ENCODE measurements at places on chromosomes 1 and 21.

DNA sequence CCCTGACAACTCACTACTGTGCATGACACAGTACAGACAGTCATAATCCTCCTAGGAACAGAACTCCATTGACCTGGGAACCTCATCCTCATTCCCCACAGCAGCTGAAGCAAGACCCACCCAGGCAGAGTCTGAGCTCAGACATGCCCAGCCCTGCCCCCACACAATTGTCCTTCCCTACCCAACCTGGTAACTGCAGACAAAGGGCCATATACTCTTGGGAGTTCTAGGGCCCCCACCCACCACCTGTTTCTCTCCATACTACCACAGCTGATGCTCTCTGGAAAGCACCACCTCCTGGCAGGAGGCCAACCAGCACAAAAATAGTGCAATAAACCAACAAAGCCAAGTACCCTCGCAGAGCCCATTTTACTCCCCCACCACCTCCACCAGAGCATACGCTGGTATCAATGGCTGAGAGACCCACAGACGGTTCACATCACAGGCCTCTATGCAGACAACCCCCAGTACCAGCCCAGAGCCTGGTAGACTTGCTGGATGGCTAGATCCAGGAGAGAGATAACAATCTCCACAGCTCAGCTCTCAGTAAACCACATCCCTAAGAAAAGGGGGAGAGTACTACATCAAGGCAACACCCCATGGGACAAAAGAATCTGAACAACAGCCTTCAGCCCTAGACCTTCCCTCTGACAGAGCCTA is 159.7 kb upstream of the CXADR start:
- DNase-seq, result no peak
- H3K4me1 ChIP-seq, result no peaks in the 10 kb centered on the region
- H3K27me3 ChIP-seq, result no peaks in the 10 kb centered on the region
- no peak overlapping the region for H3K4me3 ChIP-seq
- H3K36me3 ChIP-seq, result no peaks in the 10 kb centered on the region

GRCh38 chr1:62832276-62832675 is 48.3 kb downstream of the ATG4C start:
- no peak for DNase-seq
- H3K27me3 ChIP-seq, result no peaks in the 10 kb centered on the region
- no peak overlapping the region for H3K27ac ChIP-seq
- H3K4me3 ChIP-seq, result no peak overlapping the region

DNA sequence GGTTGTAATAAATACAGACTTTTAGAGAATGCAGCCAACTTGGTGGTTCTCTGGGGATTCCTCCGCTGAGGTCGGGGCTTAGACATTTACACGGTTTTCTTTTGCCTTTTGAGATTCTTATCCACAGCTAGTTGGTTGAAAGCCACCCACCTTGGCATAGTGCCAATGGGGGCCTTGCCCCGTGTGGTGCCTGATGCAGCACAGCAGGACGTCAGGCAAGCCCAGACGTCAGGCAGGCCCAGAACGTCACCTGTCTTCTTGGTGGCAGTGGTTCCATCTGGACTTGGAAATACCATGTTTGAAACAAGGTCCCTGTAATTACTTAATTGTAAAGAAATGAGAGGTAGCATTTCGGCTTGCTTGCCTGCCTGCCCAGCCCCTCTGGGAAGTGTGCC is 78.5 kb downstream of the GALNT2 start:
- DNase-seq, result no peak
- peaks cover 2% of the 10 kb centered on the region for H3K4me1 ChIP-seq
- H3K27ac ChIP-seq, result no peak overlapping the region
- no peak overlapping the region for H3K4me3 ChIP-seq
- H3K36me3 ChIP-seq, result no peaks in the 10 kb centered on the region
- no peaks in the 10 kb centered on the region for H3K27me3 ChIP-seq

GRCh38 chr1:83029916-83030315 is 969.0 kb downstream of the TTLL7 start:
- no peak overlapping the region for H3K4me3 ChIP-seq
- no peak for DNase-seq
- no peaks in the 10 kb centered on the region for H3K27me3 ChIP-seq
- no peak overlapping the region for H3K27ac ChIP-seq
- no peaks in the 10 kb centered on the region for H3K36me3 ChIP-seq

GRCh38 chr1:193827516-193827915 is 641.1 kb upstream of the B3GALT2 start:
- no peak overlapping the region for H3K27ac ChIP-seq
- H3K36me3 ChIP-seq, result no peaks in the 10 kb centered on the region
- DNase-seq, result no peak

- DNase-seq, result no peak
- H3K27me3 ChIP-seq, result no peaks in the 10 kb centered on the region
- peak overlapping the region; percentile 71 for H3K27ac ChIP-seq
- no peaks in the 10 kb centered on the region for H3K36me3 ChIP-seq
- no peak overlapping the region for H3K4me3 ChIP-seq
- H3K4me1 ChIP-seq, result peaks cover 22% of the 10 kb centered on the region
Observed at GRCh38 chr1:101259744-101260148, 22.9 kb downstream of the S1PR1 start.

DNA sequence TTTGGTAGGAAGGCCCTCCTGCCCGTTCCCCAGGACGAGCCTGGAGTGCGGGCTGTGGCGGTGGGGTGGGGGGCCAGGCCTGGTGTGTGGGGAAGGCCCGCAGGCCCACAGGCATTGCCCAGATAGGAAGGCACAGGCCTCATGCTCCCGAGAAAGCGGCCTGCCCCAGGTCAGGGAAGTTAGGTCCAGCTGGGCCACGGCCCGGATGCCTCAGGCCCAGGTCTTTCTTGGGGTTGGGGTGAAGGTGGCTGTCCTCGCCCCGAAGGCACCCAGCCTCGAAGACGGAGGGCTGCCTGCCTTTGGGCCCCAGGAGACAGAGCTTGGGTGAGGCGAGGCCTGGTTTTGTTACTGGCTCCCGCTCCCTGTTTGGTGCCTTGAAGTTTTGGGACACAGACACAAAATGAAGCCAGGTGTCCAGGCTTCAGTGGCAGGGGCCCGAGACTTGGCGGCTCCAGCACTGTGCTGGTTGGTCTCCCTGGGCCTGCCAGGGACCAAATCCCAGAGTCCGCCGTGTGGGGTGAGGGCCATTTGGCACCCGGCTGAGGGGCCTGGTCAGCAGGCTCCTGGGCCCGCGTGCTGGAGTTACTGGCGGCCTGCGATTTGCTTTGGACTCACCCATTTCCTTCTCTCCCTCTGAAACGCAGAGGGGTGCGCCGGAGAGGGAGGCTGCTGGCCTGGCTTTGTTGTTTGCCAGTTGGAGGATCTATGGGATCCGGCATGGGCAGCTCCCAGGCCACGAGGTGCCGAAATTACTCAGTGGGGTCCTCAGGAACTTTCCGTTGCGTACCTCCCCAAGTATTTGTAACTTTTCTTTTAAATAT is 2.0 kb downstream of the SKI start:
- DNase-seq, result no peak
- peaks cover 9% of the 10 kb centered on the region for H3K36me3 ChIP-seq
- no peaks in the 10 kb centered on the region for H3K27me3 ChIP-seq
- peak overlapping the region; percentile 90 for H3K27ac ChIP-seq

DNA sequence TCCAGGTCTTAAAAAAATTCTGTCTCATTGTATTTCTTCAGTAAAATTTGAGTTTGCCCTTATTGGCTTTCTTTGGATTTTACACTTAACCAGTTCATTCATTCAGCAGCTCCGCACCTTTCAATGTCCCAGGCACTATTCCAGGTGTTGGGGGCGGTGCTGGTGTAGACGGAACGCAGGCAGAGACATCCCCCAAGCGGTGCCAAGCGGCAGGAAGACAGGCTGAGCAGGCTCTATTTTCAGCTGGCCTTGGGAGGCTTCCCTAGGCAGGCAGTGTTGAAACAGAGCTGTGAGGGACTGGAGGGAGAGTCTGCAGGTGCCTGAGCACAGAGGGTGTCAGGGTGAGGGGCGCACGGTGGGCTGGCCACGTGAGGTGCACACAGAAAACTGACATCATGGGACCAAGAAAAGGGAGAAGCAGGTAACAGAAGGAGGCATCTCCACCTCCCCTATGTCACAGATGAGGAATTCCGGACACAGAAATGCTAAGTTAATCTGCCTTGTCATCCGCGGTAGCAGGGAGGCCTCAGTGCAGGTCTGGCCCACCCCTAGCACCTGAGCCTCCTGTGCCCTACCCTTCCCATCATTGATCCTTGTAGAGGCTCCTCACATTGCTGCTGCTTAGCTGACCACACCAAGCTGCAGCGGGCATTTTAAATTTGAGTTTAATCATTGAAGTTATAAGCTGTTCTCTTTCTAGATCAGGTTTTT is 40.8 kb downstream of the SLC37A1 start:
- H3K27ac ChIP-seq, result no peak overlapping the region
- no peaks in the 10 kb centered on the region for H3K27me3 ChIP-seq
- no peaks in the 10 kb centered on the region for H3K4me1 ChIP-seq

DNA sequence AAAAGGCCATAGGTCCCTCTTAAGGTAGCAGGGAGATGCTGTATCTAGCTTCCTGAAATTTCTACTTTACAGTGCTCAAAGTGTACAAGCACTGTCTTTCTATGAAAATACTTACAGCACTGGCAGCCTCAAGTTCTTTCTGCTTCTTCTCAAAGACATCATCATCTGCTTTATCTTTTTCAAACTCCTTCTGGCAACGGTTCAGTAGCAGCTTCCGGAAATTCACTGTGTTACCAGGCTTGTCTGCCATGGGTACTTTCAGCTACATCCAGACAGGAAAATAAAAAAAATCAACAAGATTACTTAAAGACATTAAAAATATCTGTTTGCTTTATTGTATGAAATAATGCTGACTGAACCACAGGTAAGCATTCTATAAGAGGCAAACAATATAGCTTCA is 77.9 kb upstream of the HP1BP3 start:
- H3K4me3 ChIP-seq, result no peak overlapping the region
- peaks cover 4% of the 10 kb centered on the region for H3K4me1 ChIP-seq
- DNase-seq, result no peak

- no peak overlapping the region for H3K4me3 ChIP-seq
- H3K4me1 ChIP-seq, result no peaks in the 10 kb centered on the region
Observed at GRCh38 chr1:29461115-29461739, 224.9 kb downstream of the PTPRU start.

- no peak overlapping the region for H3K27ac ChIP-seq
- no peaks in the 10 kb centered on the region for H3K4me1 ChIP-seq
- no peaks in the 10 kb centered on the region for H3K27me3 ChIP-seq
Observed at GRCh38 chr1:2082064-2082463, 31.9 kb downstream of the PRKCZ start.

DNA sequence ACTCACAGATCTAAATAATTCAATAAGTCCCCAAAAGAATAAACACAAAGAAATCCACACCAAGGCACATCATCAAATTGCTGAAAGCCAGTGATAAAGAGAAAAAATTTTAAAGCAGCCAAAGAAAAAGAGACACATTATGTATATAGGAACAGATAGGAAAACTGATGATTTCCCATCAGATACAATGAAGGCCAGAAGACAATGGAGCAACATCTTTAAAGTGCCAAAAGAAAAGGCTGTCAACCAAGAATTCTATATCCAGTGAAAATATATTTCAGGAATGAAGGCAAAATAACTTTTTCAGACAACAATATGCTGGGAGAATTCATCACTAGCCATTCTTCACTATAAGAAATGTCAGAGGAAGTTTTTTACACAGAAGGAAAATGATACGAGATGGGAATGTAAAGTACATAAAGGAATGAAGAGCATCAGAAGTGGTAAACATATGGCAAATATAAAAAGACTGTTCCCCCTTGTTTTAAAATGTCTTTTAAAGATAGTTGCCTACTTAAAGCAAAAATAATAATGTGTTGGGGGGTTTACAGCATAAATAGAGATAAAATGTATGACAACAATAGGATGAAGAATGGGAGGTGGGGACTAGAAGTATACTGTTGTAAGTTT is 9.4 kb upstream of the MYOG start:
- DNase-seq, result no peak
- no peak overlapping the region for H3K27ac ChIP-seq
- H3K36me3 ChIP-seq, result no peaks in the 10 kb centered on the region

GRCh38 chr1:4177425-4178150 is 277.5 kb upstream of the C1orf174 start:
- H3K4me3 ChIP-seq, result no peak overlapping the region
- no peaks in the 10 kb centered on the region for H3K36me3 ChIP-seq
- no peaks in the 10 kb centered on the region for H3K4me1 ChIP-seq
- no peak for DNase-seq
- H3K27ac ChIP-seq, result no peak overlapping the region
- no peaks in the 10 kb centered on the region for H3K27me3 ChIP-seq

- peak within 1 kb of the TSS; percentile 48 for H3K27ac ChIP-seq
- peaks cover 23% of the 10 kb centered on the region for H3K4me1 ChIP-seq
- DNase-seq, result no peak
- H3K27me3 ChIP-seq, result no peaks in the 10 kb centered on the region
Observed at GRCh38 chr1:23483321-23484252, at the start of gene ASAP3. TSS of gene ASAP3 (minus strand) at chr1:23484179. CDS start at chr1:23484133, 46 bp downstream.

DNA sequence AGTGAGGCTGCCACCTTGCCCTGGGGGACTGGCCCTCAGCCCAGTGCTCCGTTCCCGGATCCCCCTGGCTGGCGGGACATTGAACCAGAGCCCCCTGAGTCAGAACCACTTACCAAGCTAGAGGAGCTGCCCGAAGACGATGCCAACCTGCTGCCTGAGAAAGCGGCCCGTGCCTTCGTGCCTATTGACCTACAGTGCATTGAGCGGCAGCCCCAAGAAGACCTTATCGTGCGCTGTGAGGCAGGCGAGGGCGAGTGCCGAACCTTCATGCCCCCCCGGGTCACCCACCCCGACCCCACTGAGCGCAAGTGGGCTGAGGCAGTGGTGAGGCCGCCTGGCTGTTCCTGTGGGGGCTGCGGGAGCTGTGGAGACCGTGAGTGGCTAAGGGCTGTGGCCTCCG is 1.3 kb downstream of the TMEM79 start:
- no peak for DNase-seq
- H3K27me3 ChIP-seq, result no peaks in the 10 kb centered on the region
- H3K27ac ChIP-seq, result peak overlapping the region; percentile 32

GRCh38 chr1:87204921-87205320 is 123.8 kb upstream of the LMO4 start:
- no peak for DNase-seq
- no peaks in the 10 kb centered on the region for H3K4me1 ChIP-seq
- H3K4me3 ChIP-seq, result no peak overlapping the region
- no peak overlapping the region for H3K27ac ChIP-seq
- H3K27me3 ChIP-seq, result no peaks in the 10 kb centered on the region

DNA sequence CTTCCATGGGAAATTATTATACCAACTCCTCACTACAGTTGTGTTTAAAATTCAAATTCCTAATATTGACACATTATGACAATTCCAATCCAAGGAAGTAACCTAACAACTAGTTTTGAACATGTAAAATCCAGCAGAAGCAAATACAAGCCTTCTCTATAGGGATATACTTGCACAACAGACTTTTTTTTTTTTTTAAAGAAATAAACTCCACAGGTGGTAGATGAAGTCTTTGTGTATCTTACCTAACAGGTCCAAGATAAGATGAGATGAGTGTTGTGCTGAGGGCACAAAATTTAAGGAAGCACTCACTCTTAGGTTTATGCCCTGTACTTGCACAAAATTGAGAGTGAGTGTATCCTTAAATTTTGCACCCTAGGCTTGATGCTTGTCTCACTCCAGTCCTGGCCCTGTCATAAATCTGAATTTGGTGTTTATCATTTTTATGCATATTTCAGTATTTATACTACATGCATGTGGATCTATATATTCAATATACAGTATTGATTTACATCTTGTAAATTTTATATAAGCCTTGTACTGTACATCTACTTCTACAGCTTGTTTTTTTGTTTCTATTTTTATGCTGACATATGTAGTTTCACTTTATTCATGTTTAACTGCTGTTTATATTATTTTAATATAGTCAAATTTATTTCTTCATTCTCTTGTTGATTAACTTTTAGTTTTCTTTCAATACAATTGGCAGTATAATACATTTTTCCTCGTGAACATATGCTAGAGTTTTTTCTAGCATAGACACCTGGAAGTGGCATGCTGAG is 60.6 kb upstream of the RGL1 start:
- no peaks in the 10 kb centered on the region for H3K27me3 ChIP-seq
- no peak for DNase-seq
- no peaks in the 10 kb centered on the region for H3K36me3 ChIP-seq
- no peak overlapping the region for H3K27ac ChIP-seq
- H3K4me3 ChIP-seq, result no peak overlapping the region
